GM12878 (cell line): ENCODE measurements at places on chromosomes 7 and 10. TPM values are rescaled to one million over a fixed set of nuclear protein-coding genes. Genes with fewer than 3 reads are reported as not detected.

DNA sequence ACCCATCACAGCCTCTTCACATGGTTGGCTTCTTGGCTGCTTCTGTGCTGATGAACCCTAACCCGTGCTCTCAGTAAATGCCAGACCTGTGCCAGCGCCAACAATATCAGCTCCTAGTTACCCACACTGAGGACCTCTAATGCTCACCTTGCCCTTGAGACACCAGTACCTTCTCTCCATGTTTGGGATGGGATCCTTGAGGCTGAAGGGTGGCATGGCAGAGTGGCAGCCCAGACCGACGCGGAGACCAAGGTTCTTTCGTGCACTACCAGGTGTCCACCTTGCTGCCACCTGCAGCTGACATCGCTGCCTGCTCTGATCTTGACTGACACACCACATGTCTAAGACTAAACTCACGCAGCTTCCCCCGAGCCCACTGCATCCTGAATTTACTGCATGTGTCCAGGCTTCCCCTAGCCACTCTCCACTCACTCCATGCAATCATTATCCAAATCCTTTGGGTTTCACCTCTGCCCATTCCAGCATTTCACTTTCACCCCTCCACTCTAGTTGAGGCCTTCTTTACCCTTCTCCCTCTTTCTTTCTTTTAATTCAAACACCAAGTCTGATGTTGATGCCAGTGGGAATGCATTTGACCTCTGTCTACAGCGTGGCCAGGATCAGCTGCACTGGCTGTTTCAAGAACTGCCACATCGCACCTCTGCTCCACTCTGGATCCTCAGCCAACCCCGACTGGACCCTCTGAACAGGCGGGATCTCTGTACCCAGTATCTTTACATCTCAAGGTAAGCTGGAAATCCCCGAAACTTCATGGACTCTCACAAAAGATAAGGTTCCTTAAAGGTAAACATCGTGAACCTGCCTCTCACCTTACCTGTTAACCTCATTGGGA lies 294.9 kb downstream of the GLRX3 start:
- DNase-seq = no peak

Gene TMEM72
- not detected in 2 replicates for total RNA-seq

Gene WBP1L
- total RNA-seq = 16.9 and 19.8 TPM in 2 replicates

DNA sequence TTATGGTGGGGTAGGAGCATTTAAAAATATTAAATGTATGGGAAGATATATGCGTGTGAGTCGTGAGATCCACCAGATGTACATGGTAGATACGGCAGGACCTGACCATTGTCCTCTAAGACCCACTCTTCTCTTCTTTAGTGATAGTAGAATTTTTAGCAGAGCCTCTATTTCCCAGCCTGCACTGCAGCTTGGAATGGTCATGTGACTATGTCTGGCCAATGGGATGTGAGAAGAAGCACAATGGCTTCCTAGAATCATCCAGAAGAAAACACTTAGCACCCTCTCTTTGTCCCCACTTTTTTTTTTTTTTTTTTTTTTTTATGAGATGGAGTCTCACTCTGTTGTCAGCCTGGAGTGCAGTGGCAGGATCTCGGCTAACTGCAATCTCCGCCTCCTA lies 86.6 kb upstream of the CYTH3 start:
- no peak for DNase-seq

DNA sequence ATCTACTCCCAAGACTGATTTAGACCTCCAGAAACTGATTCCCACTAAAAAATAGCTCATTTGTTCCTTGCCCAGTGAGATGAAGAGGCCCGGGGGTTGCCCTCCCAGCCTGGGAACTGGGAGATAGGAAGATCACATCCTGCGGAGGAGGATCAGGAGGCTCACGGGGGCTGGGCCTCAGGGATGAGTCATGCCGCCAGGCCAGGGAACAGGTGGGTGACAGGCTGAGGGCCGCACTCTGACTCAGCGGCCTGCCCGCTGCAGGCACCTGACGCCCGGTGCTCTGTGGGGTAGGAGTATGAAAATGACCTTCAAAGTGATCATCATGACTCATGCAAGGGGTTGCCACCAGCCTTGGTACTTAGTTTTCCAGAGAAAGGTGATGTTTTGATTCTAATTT lies 104.5 kb upstream of the ZPBP start:
- DNase-seq = peak; percentile 54

DNA sequence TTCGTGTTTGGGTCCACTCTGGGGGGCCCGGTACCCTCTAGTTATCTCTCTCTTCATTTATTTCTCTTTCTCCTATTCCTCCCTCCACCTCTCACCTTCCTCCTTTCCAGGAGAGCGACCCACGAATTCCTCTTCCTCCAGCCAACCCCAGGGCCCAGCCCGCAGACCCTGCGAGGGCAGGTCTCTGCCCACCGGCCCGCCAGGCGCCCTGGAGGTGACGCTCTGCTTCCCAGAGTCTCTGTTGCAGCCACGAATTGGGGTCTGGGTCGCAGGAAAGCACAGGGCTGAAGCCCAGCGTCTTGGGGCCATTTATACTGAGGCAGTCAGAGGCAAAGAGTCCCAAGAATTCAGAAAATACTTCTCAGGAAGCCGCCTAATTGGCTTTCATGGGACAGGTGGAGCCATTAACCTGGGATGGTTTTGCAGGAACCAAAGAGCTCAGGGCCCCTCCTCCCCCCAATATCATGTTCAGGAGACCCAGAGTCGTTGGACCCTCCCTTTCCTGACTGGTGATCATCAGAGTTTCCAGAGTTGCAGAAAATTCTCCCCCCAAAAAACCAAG lies 2.7 kb upstream of the EN2 start:
- no peak for DNase-seq

DNA sequence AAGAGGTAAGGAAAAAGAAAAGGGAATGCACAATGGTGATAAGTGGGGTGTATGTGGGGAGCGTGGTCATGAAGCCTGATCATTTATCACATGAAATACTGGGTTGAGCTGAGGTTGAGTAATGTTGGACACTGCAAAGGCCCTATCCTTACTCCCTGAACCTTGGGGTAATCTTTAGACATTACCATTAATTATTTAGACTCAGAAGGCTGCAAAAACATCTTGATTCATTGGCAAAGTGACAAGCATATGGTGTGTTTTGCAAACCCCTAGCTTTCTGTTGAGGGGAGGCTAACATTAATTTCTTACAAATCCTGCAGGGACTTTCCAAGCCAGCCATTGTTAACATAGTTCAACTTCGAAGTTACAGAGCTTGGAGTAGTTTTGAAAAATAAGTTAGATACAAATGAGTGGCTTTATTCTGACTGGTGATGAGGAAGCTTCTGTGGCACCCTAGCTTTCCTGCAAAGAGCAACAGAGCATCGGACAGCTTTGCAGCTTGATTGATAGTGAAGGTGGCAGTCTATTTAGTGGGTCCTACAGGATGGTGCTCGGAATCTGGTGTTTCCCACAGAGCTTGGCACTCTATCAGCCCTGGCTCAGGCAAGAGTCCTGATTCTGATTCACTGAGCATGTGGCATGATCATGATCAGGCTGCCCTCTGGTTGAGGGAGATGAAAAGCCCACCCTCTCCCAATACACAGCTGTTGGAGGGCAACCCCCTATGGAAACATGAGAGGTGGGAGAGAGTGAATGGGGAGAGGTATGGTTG lies 153.7 kb upstream of the NPVF start:
- no peak for DNase-seq

- no peak for DNase-seq
Measured at GRCh38 chr7:21125297-21125696, 302.6 kb upstream of the SP4 start.

Gene TSC22D4
- total RNA-seq = 63.7 and 65.7 TPM in 2 replicates

Gene CPEB3
- 1.7 and 2.3 TPM in 2 replicates for total RNA-seq

- peak; percentile 20 for DNase-seq
Measured at GRCh38 chr10:107814865-107815487, 650.5 kb upstream of the SORCS1 start.

DNA sequence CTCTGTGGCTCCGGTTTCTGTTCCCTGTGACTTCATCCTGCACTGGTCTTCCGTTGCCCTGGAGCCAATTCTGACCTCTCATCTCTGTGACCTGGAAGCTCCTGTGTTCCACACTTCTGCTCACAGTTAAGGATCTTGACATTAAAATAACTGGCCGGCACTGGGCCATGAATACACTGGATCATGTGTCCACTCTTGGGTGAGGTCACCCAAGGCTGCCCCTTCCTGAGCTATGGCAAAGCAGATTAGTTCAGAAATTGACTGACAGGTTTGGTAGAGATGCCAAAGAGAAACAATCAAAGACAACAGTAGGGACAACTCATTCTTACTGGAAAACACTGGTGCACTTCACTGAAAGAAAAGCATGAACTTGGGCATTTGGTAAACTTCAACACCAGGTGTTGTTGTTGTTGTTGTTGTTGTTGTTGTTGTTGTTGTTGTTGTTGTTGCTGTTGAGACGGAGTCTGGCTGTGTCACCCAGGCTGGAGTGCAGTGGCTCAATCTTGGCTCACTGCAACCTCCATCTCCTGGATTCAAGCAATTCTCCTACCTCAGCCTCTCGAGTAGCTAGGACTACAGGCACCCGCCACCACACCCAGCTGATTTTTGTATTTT lies 36.7 kb upstream of the GRID1 start:
- no peak for DNase-seq

- no peak for DNase-seq
Measured at GRCh38 chr10:21130108-21130507, 233.0 kb upstream of the NEBL start.

Gene OR2A5
- total RNA-seq = not detected in 2 replicates

Gene LRRN3
- 0.08 and 0.18 TPM in 2 replicates for total RNA-seq

DNA sequence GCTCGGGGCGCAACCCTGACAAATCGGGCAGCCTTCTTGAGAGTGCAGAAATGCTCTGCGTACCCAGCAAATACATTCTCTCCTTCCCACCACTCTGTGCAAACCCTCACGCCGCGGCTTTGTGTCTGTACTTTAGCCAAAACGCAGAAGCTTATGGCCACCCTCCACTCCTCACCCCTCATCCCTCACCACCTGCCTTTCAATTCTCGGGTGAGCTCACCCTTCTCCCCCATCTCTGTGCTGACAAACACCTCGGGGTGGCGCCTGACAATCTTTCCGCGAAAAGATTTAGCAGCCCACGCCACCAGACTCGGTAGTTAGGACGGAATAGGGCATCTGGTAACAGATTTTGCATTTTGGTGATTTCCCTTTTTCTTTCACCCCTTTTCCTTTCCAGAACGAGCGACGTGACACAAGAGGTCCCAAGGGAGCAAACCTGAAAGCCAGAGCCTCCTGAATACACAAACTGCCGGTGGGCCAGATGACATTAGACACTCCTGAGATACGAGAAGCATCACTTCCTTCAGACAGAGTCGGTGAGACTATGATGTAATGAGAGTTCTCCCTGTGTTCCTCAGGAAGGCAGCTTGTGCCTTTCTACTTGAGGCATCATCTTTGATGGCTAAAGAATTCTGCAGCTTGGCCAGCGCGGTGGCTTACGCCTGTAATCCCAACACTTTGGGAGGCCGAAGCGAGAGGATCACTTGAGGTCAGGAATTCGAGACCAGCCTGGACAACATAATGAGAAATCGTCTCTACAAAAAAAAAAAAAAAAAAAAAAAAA lies 671 bp upstream of the ATAD1 start:
- peak; percentile 63 for DNase-seq

Gene CDK14
- total RNA-seq = 56.7 and 61.3 TPM in 2 replicates

GRCh38 chr10:33304423-33305225 lies 29.8 kb downstream of the NRP1 start:
- no peak for DNase-seq

Gene RSPH10B2
- total RNA-seq = 0.21 TPM in 1 of 2 replicates, not detected in the other

DNA sequence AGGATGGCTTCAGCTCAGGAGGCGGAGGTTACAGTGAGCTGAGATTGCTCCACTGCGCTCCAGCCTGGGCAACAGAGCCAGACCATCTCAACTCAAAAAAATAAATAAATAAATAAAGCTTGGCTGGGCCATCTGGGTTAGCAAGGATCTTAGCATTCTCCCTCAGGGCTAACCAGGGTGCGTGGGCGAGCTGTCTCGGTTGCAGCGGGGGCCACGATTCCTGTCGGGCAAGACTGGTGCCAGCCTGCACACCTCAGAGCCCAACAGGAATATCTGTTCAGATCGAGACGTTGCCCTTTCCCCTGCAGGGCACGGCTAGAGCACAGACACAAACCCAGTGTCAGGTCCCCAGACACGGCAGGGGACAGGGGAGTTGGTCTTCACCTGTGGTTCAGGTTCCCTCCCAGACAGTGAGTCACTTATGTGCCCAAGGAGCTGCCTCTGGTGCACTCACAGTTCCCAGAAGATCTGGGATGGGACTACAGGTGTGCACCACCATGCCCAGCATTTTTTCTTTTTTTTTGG lies 75.5 kb upstream of the GTF2I start:
- no peak for DNase-seq

- DNase-seq = no peak
Measured at GRCh38 chr10:57098146-57098545, 737.1 kb upstream of the ZWINT start.
